ENCODE measurements at places on chromosomes 7 and 10. TPM values are rescaled to one million over a fixed set of nuclear protein-coding genes. Genes with fewer than 3 reads are reported as not detected.

- H3K4me1 ChIP-seq, result peaks cover 3% of the 10 kb centered on the region
- peaks cover 14% of the 10 kb centered on the region for H3K27me3 ChIP-seq
- no peak overlapping the region for H3K4me3 ChIP-seq
- DNase-seq, result no peak
These were observed 28.2 kb downstream of the PPIF start for GRCh38 chr10:79375321-79376077.

DNA sequence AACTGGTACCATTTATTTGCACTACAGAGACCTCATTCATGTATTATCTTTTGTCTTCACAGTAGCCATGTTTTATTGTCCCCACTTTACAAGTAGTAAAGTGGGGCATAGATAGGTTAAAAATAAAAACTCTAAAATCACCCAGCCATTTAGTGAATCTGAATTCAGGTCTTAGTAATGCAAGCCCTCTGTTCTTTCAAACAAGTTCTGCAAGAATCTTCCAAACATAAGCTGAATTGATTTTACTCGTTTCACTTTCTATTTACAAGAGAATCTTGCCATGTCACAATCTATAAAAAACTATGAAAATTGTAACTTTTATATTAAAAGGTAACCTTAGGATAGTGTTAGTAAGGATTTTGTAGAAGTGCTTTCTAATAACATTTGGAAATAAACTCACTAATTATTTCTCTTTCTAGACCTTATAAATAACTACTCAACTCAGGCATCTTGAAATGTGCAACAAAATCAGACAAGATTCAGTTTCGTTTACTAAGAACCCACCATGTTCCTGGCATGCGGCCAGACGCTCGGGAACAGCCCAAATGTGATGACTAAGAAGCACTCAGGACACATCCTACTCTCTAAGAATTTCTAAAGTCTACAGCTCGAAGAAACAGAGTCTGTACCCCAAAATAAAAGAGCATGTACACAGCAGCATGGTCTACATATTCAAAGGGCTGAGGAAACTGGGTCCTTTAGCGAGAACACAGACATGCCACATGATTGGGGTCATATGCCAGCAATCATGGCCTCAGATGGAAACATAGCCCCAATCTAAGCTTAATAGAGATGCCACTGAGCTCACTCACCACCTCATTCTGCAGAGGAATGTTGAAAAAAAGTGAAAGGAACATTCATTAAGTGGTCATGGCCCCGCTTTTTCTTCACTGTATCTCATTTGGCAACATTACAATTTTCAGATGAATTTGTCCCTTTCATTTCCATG is 167.6 kb downstream of the AMPH start:
- peaks cover 8% of the 10 kb centered on the region for H3K27me3 ChIP-seq
- H3K4me3 ChIP-seq, result peak overlapping the region; percentile 65
- peak overlapping the region; percentile 70 for H3K27ac ChIP-seq
- peaks cover 18% of the 10 kb centered on the region for H3K4me1 ChIP-seq

DNA sequence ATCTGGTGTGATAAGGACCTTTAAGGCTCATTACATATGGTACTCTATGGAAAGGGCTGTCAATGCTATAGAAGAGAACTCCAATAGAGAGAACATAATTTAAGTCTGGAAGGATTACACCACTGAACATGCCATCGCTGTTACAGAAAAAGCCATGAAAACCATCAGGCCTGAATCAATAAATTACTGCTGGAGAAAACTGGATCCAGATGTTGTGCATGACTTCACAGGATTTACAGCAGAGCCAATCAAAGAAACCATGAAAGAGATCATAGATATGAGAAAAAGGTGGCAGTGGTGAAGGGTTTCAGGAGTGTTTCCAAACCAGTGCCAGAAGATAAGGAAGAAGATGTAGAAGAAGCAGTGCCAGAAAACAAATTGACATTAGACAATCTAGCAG is 18.9 kb upstream of the GPR22 start:
- DNase-seq, result no peak
- H3K27me3 ChIP-seq, result no peaks in the 10 kb centered on the region
- no peak overlapping the region for H3K4me3 ChIP-seq
- peaks cover 3% of the 10 kb centered on the region for H3K4me1 ChIP-seq
- H3K36me3 ChIP-seq, result peaks cover 5% of the 10 kb centered on the region
- no peak overlapping the region for H3K27ac ChIP-seq

GRCh38 chr7:4720225-4720624 is 38.1 kb downstream of the FOXK1 start:
- H3K36me3 ChIP-seq, result peaks cover 22% of the 10 kb centered on the region
- DNase-seq, result no peak
- peaks cover 26% of the 10 kb centered on the region for H3K4me1 ChIP-seq
- H3K27me3 ChIP-seq, result no peaks in the 10 kb centered on the region

Gene SPAG6
- total RNA-seq, result not detected

Gene CTAGE8
- 2.0 TPM for total RNA-seq

Gene TMEM248
- 88.4 TPM for total RNA-seq

All from activated CD4-positive, alpha-beta T cell treated with anti-CD3 and anti-CD28 coated beads, Interleukin-2, amount 10 ng/mL, durations not matched to agents 24 days and 14 days (primary cell).